ENCODE measurements at places on chromosomes 1 and 21.

DNA sequence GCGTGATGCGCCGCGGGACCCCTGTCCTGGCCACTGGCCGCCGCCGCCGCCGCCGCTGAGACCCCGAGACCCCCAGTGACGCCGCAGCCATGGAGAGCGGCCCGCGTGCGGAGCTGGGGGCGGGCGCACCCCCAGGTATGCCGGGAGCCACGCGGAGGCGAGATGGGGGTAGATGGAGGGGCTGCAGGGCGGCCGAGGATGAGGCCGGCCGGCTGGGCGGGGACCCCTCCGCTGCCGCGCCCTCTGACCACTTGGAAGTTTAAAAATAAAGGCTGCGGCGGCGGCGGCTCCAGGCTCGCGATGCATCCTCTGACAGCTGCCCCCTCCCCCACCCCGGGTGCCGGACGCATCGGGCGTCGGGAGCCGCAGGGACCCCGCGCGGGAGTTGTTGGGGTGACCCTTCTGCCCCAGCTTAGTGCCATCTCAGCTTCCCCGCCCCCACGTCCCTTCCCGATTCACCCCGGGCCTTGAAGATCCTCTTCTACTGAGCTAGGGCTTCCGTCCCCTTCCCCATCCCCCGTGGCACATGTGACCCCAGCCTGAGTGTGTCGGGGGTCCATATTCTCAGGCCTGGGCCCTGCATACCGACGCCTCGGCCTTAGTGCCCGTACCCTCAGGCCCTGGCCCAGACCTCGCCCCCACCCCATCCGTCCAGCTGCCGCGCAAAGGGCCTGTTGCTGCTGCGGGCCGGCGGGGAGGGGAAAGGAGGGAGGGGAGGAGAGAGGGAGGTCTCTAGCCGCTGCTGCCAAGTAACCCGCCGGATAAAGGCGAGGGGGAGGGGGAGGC lies 562 bp downstream of the MAP7D1 start:
- DNase-seq, result no peak

DNA sequence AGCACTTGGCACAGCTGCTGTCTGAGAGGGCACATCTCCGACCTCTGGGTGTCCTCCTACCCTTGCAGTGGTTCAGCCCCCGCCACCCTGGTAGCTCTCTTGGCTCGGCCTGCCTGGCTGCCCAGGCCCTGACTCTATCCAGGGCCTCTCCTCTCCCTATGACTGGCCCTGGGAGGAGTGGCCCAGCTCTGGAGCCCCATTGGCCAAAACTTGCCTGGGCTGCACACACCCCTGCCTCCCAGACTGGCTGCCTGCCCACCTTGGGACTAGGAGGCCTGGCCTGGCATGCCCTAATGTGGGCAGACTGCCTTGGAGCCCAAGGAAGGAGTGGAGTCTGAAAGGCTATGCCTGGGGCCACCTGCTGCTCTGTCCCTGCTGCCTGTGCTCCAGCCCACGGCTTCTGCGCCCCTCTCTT lies 33.6 kb downstream of the ACOT11 start:
- DNase-seq, result no peak

GRCh38 chr21:41987310-41987709 lies 22.9 kb downstream of the ZBTB21 start:
- no peak for DNase-seq

GRCh38 chr1:33137800-33138199 lies 44.0 kb downstream of the TRIM62 start:
- DNase-seq, result no peak

- no peak for DNase-seq
Observed at GRCh38 chr1:91568261-91568660, 67.6 kb downstream of the CDC7 start.

DNA sequence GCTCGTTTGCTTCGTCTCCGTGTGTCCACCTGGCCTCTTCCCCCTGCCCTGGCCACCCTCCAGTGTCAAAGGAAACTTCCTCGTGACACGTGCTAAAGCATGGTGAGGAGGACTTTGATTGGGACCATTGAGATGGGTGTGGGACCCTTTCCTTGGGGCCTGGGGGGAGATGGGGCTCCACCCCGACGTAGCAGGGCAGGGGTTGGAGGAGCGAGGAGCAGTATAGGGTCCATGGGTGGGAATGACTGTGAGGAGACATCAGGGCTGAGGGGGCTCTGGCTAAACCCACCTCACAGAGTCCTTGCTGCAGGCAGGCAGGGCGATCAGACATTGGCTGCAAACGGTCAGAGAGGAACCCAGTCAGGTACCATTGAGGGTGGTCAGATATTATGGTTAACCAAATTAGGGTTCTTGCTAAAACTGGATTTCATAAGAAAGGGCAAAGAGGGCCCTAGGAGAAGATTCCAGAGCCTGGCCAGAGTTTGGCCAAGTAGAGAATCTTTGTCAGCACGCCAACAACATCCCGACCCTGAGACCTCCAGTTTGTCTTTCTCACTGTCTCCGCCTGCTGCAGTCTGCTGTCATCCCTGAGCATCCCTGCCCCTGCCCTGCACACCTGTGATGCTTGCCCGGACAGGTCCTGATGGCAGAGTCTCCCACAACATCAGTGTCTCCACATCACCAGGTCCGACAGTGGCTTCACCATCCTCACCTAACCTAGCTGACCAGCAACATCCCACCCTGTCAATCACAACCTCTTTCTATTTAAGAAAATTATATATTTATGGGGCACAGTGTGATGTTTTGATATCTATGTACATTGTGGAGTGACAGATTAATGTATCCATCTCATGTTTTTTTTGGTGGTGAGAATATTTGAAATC lies 8.0 kb downstream of the RNF187 start:
- no peak for DNase-seq

DNA sequence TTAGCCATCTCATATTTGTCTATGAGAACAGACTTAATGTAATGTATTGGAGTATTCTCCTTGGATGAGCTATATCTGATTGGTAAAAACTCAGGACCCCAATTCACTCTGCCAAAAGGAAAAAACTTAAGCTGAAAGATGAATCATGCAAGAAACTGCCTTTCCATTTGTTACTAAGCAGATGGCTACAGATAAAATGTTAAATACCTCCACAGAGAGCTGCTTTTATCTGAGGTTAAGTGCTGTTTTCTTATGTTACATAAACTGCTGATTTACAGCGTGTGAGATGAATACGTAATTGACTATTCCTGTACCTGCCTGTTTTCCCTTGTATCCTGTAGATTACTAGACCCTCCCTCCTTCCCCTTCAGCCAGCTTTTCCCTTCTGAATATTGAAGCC lies 49.3 kb downstream of the CLCA4 start:
- no peak for DNase-seq

DNA sequence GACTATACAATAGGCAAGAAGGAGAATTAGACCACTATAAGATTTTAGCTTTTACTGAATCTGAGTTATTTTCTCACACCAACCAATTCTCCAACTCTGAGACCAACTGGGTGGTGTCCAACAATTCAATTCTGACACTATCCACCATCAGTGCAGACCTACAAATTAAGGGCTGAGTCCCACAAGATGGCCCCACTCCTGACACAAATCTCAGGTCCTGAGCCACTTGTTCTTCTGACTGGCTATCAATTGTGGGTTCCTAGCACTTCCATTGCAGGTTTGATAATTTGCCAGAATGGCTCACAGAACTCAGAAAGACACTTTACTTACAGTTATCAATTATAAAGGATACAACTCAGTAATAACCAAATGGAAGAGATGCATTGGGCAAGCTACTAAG lies 6.7 kb downstream of the ERO1B start:
- no peak for DNase-seq

DNA sequence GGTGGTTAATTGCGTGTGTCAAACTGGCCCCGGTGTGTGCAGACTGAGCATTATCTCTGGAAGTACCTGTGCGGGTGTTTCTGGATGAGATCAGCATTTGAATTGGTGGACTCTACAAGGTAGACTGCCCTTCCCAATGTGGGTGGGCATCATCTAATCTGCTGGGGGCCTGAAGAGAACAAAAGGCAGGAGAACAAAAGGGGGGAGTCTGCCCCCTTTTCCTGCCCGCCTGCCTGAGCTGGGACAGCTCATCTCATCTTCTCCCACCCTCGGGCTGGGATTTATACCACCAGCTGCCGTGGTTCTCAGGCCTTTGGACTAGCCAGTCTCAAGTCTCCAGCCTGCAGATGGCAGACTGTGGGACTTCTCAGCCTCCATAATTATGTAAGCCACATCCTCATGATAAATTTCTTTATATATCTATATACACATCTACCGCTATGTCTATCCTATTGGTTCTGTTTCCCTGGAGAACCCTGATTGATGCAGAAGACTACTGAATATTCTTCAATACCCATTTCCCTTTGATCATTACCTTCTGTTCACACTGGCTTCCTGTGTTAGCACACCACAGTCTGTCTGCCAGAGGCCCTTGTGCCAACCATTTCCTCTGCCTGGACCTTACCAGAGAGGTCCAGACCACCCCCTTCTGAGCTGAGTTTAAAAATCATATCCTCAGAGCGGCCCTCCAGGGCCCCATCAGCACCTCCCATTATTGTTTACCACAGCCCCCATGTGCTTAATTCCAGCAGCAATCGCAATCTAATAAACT lies 25.2 kb downstream of the RCAN1 start:
- DNase-seq, result no peak

GRCh38 chr1:226149806-226150205 lies 36.7 kb downstream of the ACBD3 start:
- DNase-seq, result no peak

- no peak for DNase-seq
Observed at GRCh38 chr1:158391099-158391498, 8.2 kb downstream of the OR10T2 start.

DNA sequence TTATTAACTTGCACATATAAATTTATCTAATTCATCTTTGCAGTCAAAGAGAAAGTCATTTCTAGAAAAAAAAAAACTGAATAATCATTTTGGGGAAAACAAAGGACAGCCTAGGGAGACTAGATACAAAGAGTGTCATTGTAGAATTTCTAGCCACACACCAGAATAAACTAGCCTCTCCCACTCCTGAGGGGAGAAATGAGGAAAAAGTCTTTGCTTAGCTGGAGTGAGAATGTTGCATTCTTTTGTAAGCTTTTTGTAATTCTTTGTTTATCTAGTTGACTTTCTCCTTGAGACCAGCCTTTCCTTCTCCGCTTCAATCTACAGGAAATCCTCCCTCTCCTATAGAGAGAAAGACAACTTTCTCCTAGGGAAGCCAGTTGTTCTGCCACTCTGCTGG lies 15.9 kb upstream of the CGN start:
- DNase-seq, result no peak

DNA sequence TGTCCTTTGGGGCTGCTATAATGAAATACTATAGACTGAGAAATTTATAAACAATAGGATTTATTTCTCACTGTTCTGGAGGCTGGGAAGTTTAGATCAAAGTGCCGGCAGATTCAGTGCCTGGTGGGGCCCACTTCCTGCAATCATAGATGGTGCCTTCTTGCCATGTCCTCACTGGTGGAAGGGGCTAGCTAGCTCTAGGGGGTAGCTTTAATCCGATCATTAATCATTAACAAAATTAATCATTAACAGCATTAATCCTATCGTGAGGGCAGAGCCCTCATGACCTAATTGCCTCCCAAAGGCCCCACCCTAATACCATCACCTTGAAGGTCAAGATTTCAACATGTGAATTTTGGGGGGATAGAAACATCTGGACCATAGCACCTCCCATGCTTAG lies 124.3 kb downstream of the TRABD2B start:
- DNase-seq, result no peak

DNA sequence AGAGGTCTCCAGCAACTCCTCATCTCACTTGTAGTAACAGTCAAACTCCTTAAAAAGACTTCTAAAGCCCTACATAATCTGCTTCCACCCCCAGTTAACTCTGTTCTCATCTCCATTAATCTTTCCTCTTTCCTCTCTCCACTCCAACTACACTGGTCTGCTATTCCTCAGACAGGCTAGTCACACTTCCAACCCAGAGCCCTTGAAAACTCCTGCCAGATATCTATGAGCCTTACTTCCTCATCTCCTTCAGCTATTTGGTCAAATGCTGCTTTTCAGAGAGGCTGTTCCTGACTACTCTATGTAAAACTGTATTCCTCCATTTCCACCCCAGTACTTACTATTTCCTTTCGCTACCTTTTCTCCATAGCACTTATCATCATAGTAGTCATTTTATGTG lies 24.4 kb downstream of the PCP4L1 start:
- DNase-seq, result no peak

GRCh38 chr1:41742219-41742618 lies 176.5 kb downstream of the HIVEP3 start:
- DNase-seq, result no peak

- DNase-seq, result no peak
Observed at GRCh38 chr1:87338566-87338965, 9.9 kb downstream of the LMO4 start.

DNA sequence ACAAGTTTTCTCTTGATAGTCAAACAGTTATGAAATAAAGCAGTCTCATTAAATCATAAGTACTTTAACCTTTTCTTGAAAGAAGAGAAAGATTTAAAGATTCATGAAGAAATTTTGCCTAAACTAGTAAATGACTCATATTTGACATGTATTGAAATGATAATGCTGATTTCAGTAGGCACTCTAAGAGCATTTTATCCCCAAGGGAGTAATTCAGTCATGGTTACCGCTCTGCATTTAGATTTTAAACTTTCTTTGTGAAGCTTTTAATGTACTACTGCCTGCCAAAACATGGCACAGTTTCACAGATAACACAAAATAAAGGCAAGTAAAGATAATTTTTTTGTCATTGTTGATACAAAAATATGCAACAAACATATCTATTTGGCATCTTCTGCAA lies 6.8 kb downstream of the USH2A start:
- no peak for DNase-seq

DNA sequence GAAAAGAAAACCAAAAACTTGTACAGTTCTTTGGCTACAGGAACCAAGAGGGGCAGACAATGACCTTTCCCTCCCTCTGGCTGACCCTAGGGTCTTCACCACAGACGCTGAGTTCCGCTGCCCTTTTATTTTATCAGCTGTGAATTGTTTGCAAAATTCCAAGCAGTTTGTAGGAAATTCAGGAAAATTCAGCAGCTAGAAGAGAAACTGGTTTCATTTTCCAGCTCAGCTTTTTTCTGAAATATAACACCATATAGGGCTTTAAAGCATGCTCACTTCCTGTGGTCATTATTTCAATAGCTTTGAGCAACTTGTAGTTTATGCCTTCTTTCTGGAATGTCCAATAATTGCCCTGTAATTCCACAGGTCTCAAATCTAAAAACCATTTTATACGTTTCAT lies 5.5 kb upstream of the PIK3R3 start:
- DNase-seq, result no peak

- DNase-seq, result no peak
Observed at GRCh38 chr1:184152434-184152898, 100.9 kb downstream of the TSEN15 start.

- no peak for DNase-seq
Observed at GRCh38 chr1:94731891-94732290, 88.3 kb upstream of the SLC44A3 start.

DNA sequence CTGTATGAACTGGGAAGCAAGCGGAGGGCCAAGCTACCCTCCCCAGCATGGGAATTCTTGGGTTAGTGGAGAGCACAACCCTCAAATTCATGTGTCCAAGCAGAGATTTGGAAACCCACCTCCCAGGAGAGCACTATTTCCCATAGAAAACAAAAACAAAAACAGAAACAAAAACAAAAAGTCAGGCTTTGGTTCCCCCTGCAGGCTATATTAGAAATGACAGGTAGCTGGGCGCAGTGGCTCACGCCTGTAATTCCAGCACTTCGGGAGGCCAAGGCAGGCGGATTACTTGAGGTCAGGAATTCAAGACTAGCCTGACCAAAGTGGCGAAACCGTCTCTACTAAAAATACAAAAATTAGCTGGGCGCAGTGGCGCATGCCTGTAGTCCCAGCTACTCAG lies 10.8 kb downstream of the MINDY1 start:
- DNase-seq, result no peak
